ENCODE measurements at places on chromosomes 7 and 10.

GRCh38 chr10:178723-179122 is 43.5 kb downstream of the ZMYND11 start:
- no peak for DNase-seq

DNA sequence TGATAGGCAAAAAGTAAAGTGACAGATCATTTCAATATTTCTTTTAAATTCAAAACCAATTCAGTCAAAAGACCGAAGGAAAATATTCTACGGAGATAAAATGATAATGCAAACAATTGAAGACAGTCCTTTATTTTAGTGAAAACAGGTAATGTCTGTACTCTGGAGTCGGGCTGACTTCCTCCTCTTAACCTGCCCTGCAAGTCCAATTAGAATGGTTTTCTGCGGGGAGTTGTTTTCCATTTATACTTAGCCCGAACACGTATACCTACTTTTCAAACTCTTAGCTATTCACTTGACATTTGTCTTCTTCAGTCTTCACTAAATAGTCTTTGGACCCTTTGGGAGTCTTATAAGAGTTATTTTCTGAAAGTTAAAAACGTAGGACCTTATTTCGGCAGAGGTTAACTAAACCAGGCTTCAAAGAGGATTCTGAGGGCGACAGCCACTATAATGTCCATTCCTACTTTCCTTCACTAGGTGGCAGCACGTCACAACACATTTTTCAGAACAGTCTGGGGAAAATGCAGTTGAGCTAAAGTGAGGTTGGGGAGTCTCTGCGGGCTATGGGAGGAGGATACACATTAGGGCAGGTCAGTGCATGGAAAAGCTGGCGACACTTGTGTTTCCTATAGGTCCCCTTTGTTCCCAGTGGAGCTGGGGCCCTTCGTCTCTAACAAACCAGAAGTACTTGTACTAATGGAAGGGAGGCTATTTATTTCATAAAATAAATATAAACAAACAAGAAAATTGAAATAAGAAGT is 472.0 kb downstream of the KCNMA1 start:
- peak; percentile 40 for DNase-seq

DNA sequence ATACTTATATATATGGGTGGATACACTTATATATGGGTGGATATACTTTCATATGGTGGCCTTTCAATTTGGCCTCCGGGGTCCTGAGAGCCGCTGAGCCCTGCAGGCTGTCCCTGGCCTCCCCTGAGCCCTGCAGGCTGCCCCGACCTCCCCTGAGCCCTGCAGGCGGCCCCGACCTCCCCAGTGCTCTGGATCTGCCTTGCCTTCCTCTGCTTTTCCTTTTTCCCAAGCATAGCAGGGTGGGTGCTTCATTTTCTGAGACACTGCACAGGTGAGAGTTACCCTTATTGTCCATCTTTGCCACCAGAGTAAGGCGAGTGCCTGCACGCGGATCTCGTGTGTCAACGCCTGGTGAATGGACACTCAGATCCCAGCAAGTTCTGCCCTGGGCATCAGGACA is 106.6 kb downstream of the VIPR2 start:
- no peak for DNase-seq

GRCh38 chr10:46992803-46993561 is 81.8 kb downstream of the PTPN20 start:
- no peak for DNase-seq

- no peak for DNase-seq
These were observed 144.9 kb upstream of the AHR start for GRCh38 chr7:17153536-17153935.

All from CD4-positive, alpha-beta T cell treated with Interleukin-2 at 100 ng/mL for 4 hours (primary cell).